ENCODE measurements at places on chromosomes 2 and 18. TPM values are rescaled to one million over a fixed set of nuclear protein-coding genes. Genes with fewer than 3 reads are reported as not detected.

KCNG2 gene
- not detected for total RNA-seq

NAT8 gene
- not detected for total RNA-seq

CAPG gene
- 262 TPM for total RNA-seq

FOXD4L1 gene
- total RNA-seq: 0.32 TPM

MOCOS gene
- total RNA-seq: 14.5 TPM

HAAO gene
- total RNA-seq: 7.0 TPM

CRYBA2 gene
- not detected for total RNA-seq

ZAP70 gene
- total RNA-seq: not detected

MC4R gene
- 0.36 TPM for total RNA-seq

DHX57 gene
- total RNA-seq: 17.5 TPM

PRSS56 gene
- not detected for total RNA-seq

ANKRD62 gene
- total RNA-seq: not detected

C1GALT1C1L gene
- 0.97 TPM for total RNA-seq

C18orf54 gene
- total RNA-seq: 4.1 TPM

ZNF385B gene
- total RNA-seq: under 0.01 TPM

ZC3H6 gene
- total RNA-seq: 5.2 TPM

ZNF516 gene
- 23.7 TPM for total RNA-seq

CCDC195 gene
- total RNA-seq: not detected

LHCGR gene
- total RNA-seq: not detected

ASB18 gene
- total RNA-seq: not detected

TEX44 gene
- not detected for total RNA-seq

ATL2 gene
- 49.2 TPM for total RNA-seq

All from hair follicle dermal papilla cell (primary cell).